ENCODE measurements at places on chromosomes 2 and 18.

- no peak for DNase-seq
These were observed 2.1 kb downstream of the C2orf81 start for GRCh38 chr2:74419345-74419744.

DNA sequence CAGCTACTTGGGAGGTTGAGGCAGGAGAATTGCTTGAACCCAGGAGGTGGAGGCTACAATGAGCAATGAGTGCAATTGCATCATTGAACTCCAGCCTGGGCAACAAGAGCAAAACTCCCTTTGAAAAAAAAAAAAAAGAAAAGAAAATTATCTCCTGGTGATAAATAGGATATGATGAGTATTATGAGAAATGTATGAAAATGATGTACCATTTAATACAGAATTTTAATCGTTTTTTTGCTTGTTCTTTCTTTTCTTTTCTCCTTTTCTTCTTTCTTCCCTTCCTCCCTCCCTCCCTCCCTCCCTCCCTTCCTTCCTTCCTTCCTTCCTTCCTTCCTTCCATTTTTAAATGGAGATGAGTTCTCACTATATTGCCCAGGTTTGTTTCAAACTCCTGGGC, 40.4 kb downstream of the TTC27 start:
- DNase-seq, result no peak

DNA sequence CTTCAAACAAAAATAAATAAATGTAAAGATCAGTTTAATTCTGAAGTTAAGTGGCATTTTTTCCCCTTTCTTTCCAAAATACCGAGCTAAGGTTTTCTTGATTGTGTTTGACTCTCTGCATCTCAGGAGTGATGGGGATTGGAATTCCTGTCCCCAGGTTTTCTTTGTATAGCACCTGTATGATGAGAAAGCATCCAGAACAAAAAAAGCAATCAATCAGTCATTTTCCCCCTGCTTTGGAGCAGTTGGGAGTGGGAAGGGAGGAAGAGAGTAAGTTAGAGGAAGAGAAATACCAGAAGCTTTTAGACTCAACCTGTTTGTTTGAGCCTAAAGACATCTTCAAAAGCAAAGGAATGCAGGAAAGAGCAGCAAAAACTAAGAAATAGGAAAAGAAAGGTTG, 88.5 kb downstream of the RIF1 start:
- DNase-seq, result no peak

DNA sequence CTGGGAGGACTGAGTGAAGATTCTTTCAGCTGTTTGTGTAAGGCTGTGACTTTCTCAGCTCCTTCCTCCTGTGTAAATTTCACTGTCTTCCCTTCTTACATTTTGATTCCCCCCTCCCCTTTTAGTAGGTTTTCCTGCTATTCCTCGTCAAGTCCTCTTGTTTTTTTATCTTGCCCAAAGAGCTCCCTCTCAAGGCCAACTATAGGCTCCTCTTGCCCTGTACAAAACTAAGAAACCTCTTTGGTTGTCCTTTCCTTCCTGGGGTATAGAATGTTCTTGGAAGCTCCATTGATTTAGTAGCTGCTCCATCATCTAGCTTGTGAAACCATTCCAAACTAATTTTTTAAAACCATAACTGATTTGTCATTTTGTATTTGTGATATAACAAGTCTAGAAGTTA, 7.3 kb downstream of the CCDC121 start:
- no peak for DNase-seq

- DNase-seq, result no peak
These were observed 11.7 kb downstream of the CABLES1 start for GRCh38 chr18:23146861-23147469.

- no peak for DNase-seq
These were observed 78.5 kb upstream of the PTPRM start for GRCh38 chr18:7488571-7488970.

DNA sequence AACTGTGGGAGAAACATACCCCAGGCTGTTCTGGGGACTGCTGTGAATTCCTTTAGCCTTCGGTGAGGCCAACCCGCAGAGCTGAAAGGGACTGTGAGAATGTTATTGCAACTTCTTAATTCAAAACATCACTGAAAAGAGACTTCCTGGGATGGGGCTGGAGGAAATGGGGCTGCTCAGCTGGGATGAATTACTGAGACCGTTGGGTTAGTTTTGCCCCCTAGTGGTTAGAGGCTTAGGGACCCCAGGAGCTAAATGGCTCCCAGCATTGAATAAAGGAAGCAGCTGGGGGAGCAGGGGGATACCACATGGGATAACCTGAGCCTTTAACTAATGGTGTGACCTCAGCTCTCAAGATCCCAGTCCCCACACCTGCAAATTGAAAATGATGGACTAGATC, 941.1 kb upstream of the FANCL start:
- DNase-seq, result peak; percentile 24

DNA sequence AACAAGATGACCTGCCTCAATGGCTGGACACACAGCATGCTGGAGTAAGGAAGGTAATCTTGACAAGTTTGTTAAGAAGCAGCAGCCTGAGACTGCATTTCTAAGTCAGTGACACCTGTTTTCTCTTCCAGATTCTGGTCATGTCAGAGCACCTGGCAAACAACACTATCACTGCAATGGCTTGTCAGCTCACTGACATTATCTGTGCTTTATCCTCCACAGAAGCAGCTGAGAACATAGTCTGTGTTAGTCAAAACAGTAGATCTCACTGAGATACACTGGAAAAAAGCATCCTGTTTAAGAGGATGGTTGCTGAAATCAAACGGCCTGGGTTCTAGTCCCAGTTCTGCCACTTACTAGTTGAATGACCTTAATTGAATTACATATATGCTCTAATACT, 355.2 kb downstream of the RIT2 start:
- DNase-seq, result no peak

GRCh38 chr2:65436824-65437221, 4.4 kb upstream of the SPRED2 start:
- DNase-seq, result no peak
